Cardiac muscle cell (in vitro differentiated cells and primary cell): ENCODE measurements at places on chromosomes 5 and 9. TPM values are rescaled to one million over a fixed set of nuclear protein-coding genes. Genes with fewer than 3 reads are reported as not detected.

DNA sequence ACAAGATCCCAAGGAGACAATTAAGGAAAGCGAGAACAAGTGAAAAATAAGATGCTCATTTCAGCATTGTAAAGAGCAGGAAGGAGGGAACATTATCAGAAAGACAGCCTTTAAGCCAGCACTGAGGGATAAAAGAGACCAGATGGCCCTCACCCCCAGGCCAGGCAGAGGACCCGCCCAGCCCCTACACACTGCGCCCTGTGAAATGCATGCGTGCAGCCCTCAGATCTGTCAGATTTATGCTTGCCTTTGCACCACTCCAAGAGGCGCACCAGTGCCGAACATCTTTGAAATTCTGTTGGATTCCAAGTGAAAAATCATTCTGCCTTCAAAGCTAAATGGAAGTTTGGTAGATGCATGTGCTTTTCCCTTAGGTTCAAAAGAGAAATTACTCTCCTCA, 378.0 kb downstream of the MLLT3 start:
- no peaks in the 10 kb centered on the region for H3K36me3 ChIP-seq
- no peak overlapping the region for H3K27ac ChIP-seq
- H3K4me3 ChIP-seq: no peak overlapping the region
- DNase-seq: no peak
- no peaks in the 10 kb centered on the region for H3K27me3 ChIP-seq
- H3K4me1 ChIP-seq: peaks cover 12% of the 10 kb centered on the region

- no peaks in the 10 kb centered on the region for H3K27me3 ChIP-seq
- no peak overlapping the region for H3K27ac ChIP-seq
- no peak overlapping the region for H3K4me3 ChIP-seq
- H3K36me3 ChIP-seq: no peaks in the 10 kb centered on the region
- DNase-seq: no peak
These were observed 370.4 kb downstream of the IRX2 start for GRCh38 chr5:2381070-2381469.

GRCh38 chr9:89496645-89497256, 1.2 kb downstream of the SEMA4D start:
- H3K4me3 ChIP-seq: peak overlapping the region; percentile 91
- H3K36me3 ChIP-seq: no peaks in the 10 kb centered on the region
- peak overlapping the region; percentile 74 for H3K27ac ChIP-seq
- no peak for DNase-seq

- no peak for DNase-seq
- no peaks in the 10 kb centered on the region for H3K4me1 ChIP-seq
- H3K36me3 ChIP-seq: no peaks in the 10 kb centered on the region
- peaks cover 70% of the 10 kb centered on the region for H3K27me3 ChIP-seq
- no peak overlapping the region for H3K27ac ChIP-seq
- H3K4me3 ChIP-seq: no peak overlapping the region
These were observed 520.6 kb downstream of the CTNND2 start for GRCh38 chr5:11383506-11384095.

SVEP1 gene
- 2.8 and 4.4 TPM in 2 replicates for total RNA-seq

CACNA1B gene
- 0.32 and 0.60 TPM in 2 replicates for total RNA-seq

RNF208 gene
- 19.3 and 23.1 TPM in 2 replicates for total RNA-seq

GRAMD2B gene
- total RNA-seq: 17.7 and 19.5 TPM in 2 replicates
